ENCODE measurements at places on chromosomes 3 and 15. TPM values are rescaled to one million over a fixed set of nuclear protein-coding genes. Genes with fewer than 3 reads are reported as not detected.

Gene SLC28A2
- not detected for total RNA-seq

Gene UNC13C
- not detected for total RNA-seq

Gene IQCF5
- total RNA-seq = not detected

Gene C3orf85
- total RNA-seq = not detected

Gene CLDND1
- total RNA-seq = 116 TPM

Gene SLC15A2
- 0.59 TPM for total RNA-seq

Gene RASL12
- total RNA-seq = not detected

Gene CMTM7
- 7.2 TPM for total RNA-seq

Gene SLC33A1
- 63.5 TPM for total RNA-seq

Gene MAP6D1
- total RNA-seq = 2.1 TPM

Gene DCLK3
- not detected for total RNA-seq

Gene DCBLD2
- 216 TPM for total RNA-seq

Gene NIT2
- 11.3 TPM for total RNA-seq

Gene BCL2A1
- 2.1 TPM for total RNA-seq

Gene FHIT
- 1.2 TPM for total RNA-seq

Gene FES
- total RNA-seq = 15.4 TPM

Gene GPR27
- total RNA-seq = not detected

Gene SLC28A1
- not detected for total RNA-seq

All from smooth muscle cell of the umbilical artery (primary cell).